ENCODE measurements at places on chromosomes 1 and 21.

- DNase-seq = peak; percentile 70
These were observed 5.7 kb downstream of the TMEM50A start for GRCh38 chr1:25343872-25344271.

- DNase-seq = no peak
These were observed 154.6 kb downstream of the PLPPR5 start for GRCh38 chr1:98849969-98850636.

GRCh38 chr1:62238507-62238906 is 43.9 kb downstream of the L1TD1 start:
- DNase-seq = no peak

GRCh38 chr1:217063172-217063908 is 340.1 kb upstream of the ESRRG start:
- no peak for DNase-seq

- no peak for DNase-seq
These were observed 64.8 kb upstream of the BACH1 start for GRCh38 chr21:29233611-29234540.

- no peak for DNase-seq
These were observed 100.7 kb upstream of the SLC25A33 start for GRCh38 chr1:9438431-9439073.

DNA sequence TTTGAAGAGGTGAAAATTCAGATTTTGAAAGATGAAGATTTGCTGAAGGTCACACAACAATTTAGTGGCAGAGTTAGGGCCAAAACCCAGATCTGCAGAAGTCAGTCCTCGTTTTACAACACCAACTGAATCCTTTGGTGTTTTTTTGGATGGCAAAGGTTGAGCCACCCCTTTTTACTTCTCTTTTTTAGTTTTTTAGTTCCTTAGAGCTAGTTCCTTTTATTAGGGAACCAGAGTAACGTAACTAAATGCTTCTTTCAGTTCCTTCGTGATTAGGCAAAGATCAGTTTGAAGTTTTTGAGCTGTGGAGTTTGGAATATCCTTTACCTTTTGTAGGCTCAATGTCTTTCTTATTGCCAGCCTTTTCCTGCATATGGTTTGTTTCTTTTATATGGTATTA is 67.9 kb upstream of the ARID1A start:
- DNase-seq = no peak

DNA sequence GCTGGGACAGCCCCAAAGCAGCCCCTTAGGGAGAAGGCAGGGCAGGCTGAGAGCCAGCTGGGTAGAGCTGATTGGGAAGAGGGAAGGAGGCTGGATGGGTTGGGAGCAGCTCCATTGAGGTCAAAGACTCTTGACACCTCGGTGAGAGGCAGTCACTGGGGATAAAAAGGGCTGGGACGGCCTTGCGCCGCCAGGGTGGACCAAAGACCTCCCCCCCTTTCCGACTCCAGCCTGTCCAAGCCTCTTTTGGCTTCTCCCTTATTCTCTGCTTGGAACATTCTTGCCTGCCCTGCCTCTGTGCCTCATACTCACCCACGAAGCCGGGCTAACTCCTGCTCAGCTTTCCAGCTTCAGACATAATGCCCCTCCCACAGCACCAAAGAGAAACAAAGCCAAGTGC is 51.1 kb downstream of the LRRC38 start:
- DNase-seq = no peak

- no peak for DNase-seq
These were observed 3.6 kb downstream of the KCNN3 start for GRCh38 chr1:154866257-154867063.

- DNase-seq = no peak
These were observed 2.8 kb upstream of the KNCN start for GRCh38 chr1:46554236-46554596.

Data from BJ (cell line).